Stimulated activated CD4-positive, alpha-beta T cell treated with anti-CD3 and anti-CD28 coated beads, TNF-alpha, amount 100 ng/mL, for 48 hours (primary cell): ENCODE measurements at places on chromosomes 16 and 17.

DNA sequence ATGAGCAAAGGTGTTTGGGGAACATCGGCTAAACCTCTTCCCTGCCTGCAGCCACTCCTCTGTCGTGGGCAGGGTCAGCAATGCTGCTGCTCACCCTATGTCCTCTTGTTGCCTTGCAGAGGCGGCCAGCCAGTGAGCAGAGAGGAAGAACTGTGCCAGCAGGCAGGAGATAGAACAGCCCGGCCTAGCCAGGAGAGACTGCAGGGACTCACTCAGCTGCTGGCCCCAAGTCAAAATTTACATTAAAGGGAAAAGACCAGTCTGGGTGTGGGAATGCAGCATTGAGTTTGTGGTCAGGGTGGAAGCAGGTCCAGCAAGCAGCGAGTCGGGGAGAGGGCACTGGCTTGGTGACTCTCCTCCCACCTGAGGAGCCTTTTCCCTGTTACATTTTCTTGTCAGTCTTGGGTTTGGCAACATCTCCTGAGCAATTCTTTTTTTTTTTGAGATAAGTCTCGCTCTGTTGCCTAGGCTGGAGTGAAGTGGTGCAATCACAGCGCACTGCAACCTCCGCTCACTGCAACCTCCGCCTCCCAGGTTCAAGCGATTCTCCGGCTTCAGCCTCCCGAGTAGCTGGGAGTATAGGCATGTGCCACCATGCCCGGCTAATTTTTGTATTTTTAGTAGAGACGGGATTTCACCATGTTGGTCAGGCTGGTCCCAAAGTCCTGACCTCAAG, 22.7 kb downstream of the LIG3 start:
- DNase-seq, result no peak

DNA sequence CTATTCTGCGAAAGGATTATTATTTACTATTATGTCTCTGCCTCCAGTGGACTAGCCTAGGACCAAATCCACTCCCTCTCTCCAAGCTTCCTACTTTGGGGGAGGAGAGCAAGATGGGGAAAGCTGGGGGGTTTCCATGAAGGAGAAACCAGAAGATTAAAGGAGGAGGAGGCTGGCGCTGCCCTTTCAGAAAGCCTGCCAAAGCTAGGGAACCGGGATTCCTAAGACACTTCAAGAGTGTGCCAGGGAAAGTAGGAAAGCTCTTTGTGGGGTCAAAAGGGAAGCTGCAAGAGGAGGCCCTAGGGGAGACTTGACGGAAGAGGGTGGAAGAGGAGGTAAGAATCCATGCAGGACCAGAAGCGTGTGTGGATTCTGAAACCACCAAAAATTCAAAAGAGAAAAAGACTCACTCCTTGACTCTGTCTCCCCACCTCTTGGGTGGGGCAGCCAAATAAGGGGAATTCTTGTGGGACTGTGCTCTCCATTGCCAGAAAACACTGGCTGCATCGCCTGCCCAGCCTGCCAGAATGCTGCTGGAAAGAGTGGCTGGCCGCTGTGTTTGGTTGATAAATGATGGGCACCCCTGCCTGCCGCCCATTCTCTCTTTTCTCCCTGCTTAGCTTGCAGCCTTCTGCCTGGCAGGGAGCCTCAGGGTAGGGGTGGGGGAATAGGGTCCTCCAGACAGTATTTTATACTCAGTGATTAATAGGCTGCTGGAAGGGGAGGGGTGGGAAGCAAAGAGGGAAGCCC, 11.8 kb upstream of the KAT7 start:
- DNase-seq, result no peak

- DNase-seq, result peak; percentile 32
Observed at GRCh38 chr16:3431779-3432219, 11.5 kb downstream of the ZNF597 start.

DNA sequence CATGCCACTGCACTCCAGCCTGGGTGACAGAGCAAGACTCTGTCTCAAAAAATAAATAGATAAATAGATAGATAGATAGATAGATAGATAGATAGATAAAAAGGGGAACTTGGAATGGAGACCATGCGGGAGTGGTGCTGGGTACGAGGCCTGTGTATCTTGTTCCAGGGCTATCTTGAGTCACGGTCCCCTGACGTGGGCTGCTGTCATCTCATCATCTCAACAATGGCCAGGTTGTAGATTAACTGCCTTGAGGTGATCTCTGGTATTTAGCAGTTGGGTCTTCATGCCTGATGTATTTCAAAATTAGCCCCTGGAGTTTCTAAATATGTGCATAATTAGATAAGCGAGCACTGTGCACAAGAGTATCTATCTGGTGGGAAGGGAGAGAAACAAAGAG, 212.1 kb downstream of the CDRT15L2 start:
- no peak for DNase-seq

DNA sequence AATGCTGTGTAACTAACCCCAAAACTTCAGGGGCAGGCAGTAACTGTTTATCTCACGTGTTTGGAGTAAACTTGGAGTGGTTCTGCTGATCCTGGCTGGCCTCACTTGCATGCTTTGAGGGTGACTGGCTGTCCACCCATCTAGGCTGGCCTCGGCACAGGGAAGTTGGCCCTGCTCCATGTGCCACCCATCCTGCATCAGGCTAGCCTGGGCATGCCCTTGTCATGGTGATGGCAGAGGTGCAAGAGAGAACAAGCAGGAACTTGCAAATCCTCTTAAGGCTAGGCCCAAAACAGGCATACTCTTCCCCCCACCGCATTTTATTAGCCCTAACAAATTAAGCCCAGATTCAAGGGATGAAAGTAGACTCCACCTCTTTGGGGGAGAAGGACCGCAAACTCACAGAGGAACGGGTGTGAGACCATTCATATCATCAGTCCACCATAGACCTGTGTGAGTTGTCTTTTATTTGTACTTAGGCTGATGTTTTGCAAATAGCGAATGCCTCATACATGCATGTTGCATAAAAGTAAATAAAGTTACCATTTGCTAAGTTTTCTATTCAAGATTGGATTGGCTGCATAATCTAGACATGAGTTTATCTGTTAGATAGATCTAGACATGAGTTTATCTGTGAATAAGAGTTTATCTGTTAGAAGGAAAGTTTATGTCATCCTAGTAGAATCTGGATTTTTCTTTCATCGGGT, 221.0 kb downstream of the CCDC182 start:
- DNase-seq, result no peak

DNA sequence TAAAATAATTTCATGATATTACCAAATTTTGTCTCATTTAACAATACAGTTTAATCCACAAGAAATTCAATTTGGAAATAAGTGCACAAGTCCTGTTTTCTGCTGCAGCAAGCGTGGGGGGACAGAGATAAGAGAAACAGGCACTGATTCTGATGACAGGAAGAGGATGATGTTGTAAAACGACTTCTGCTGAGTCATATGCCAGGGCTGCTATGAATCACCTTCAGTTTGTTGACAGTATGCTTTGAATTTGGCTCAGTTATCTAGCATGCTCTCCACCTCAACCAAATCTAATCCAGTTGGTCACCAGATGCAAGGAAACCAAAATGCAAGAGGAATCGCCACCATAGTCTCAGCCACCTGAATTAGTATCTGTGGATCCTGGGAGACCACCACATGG, 244.1 kb upstream of the MON1B start:
- DNase-seq, result no peak

DNA sequence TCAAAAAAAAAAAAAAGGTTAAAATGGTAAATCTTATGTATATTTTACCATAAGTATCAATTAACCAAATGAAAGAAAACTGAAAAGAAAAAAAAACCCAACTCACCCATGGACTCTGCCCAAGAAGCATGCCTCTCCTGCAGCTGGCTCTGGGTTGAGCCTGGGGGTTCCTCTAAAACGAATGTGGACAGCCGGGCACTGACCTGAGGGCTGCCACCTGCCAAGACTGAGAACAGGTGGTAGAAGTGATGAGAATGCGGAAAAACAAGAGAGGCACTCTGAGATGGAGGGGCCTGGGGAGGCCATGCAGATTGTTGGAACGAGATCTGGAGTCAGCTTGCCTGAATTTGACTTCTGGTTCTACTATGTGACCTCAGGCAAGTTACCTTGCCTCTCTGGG, 85.5 kb upstream of the MSI2 start:
- no peak for DNase-seq

- DNase-seq, result no peak
Observed at GRCh38 chr17:80468242-80468641, 8.2 kb downstream of the NPTX1 start.

DNA sequence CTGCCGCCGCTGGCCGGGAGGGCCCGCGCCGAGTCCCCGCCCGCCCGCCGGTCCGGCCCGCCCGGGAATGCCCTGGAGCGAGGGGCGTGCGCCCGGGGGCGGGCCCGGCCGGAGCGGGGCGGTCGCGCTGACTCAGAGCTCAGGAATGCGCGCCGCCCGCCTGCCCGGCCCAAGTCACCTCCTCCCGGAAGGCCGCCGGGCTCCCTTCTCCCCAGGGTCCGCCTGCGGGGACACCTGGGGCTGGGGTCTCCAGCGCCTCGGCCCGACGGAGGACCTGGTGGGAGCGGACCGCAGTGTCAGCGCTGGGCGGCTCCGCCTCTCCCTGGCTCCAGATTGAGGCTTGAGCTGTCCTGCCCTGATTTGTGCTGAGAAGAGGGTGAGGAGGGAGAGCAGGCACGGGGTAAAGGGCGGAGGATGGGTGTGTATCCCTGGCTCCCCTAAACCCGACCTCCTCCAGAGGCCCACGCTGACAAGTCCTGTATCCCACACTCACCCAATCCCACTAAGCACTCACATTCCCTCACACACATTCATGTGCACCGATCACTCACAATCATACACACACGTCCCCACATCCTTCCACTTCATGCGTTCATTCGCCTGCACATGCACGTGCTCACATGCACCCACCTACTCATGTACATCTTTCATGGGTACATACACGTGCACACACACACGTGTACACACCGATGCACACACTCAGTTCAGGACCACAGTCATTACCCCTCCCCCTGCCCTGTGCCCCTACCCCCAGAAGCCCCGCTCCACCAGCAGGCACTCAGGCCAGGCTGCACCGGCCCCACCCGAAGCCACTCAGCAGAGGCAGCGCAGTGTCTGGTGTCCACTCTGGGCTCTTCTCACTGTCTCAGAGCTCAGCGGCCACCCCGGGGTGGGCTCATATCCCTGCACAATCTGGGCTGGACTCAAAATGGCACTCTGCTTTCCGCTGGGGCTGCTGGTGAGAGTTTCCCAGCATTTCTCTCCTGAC, at the start of gene RHBDF1:
TSS of gene RHBDF1 (minus strand) at position 71 of the 988 bp plus-strand sequence. CDS start 7,616 bp downstream, outside the sequence.
- no peak for DNase-seq

DNA sequence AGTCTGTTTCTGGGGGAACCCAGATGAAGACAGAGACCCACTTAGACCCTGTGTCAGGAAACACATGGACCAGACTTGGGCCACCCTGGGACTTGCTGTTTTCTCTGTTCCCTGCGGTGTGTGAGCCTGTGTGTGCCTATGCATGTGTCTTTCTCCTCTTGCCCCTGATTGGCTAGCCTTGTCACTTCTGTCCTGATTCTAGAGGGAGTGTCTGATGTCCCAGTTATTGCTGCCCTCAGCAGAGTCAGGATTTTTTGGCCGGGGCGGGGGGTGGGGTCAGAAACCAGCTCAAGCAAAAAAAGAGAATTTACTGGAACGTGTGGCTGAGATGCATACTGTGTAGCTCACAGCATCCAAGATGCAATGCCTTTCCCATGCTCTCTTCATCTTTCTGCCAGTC, 30.5 kb downstream of the PLCG2 start:
- DNase-seq, result no peak

DNA sequence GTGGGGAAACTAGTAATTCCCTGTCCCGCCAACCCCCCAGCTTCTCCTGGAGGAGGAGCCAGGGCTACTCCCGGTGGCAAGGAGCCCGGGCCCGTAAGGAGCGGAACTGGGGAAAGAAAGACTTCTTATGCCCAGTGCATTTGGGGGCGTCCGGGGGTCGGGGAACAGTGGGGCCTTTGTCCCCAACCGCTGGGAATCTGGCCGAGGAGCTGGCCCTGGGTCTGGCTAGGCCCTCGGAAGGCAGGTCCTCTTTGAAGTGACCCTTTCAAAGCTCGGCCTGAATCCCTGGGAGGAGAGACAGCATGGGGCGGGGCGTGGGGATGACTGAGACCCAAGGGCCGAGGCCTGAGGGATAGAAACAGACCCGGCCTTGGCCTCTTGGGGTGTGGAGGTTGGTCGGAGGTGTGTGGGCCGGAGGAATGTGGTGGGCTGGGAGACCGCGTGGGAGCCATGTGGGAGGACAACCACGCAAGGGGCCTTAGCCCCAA, 6.0 kb downstream of the ARHGAP23 start:
- no peak for DNase-seq

DNA sequence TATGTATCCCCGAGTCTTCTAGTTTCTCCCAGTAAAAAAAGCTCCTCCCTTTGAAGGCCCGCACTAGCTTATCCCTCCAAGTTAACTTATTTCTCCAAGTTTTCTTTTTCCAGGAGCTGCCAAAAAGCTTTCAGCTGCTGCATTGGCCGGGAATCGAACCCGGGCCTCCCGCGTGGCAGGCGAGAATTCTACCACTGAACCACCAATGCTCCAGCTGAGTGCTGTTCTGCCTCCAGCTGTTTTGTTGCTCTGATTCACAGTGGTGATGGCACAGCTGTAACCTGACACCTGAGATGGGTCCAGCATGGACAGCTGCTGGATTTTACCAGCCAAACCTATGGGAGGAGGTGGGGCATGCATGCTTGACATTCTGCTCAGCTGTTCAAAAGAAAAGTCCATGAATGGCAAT, 22.1 kb downstream of the VAC14 start:
- no peak for DNase-seq

GRCh38 chr16:87955302-87956097, 4.3 kb downstream of the BANP start:
- no peak for DNase-seq

- no peak for DNase-seq
Observed at GRCh38 chr16:63323722-63324705, 1287.8 kb upstream of the CDH8 start.

DNA sequence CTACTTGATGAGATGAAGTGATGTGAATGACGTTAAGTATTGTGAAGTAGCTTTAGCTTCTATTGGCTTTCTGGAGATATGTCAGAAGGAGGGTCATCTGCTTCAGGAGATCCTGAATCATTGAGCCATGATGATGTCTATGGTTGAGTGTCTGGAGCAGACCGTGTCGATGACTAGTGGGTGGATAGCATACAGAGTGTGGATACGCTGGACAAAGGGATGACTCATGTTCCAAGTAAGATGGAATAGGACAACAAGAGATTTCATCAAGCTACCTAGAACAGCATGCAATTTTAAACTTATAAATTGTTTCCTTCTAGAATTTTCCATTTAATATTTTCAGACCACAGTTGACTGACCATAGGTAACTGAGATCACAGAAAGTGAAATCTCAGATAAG, 116.1 kb upstream of the RBBP6 start:
- DNase-seq, result no peak

DNA sequence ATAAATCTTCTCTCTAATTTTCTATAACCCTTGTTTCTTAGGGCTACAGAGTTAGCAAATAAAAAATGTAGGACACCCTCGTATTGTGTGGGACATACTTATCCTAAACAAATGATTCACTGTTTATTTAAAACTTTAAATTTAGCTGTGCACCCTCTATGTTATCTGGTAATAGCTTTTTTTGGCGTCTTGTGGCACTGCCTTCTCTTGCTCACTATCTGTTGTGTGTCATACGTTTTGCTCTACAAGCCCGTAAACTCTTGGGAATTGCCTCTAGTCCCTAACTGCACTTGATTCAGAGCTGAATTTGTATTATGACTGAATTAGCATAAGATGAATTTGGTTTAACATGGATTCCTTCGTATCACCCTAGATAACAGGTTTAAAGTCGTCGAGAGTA, 144.3 kb upstream of the MYOCD start:
- DNase-seq, result no peak

- no peak for DNase-seq
Observed at GRCh38 chr17:67534941-67535340, 157.9 kb downstream of the PITPNC1 start.

GRCh38 chr16:64580558-64580957, 541.3 kb downstream of the CDH11 start:
- DNase-seq, result no peak
